Glutamatergic neuron (in vitro differentiated cells): ENCODE measurements at places on chromosomes 7 and 10. TPM values are rescaled to one million over a fixed set of nuclear protein-coding genes. Genes with fewer than 3 reads are reported as not detected.

The FOXI2 gene
- 0.17 TPM for total RNA-seq

The IFIT1 gene
- total RNA-seq: not detected

GRCh38 chr7:101819913-101820522 is 2.6 kb downstream of the CUX1 start:
- no peak for DNase-seq

DNA sequence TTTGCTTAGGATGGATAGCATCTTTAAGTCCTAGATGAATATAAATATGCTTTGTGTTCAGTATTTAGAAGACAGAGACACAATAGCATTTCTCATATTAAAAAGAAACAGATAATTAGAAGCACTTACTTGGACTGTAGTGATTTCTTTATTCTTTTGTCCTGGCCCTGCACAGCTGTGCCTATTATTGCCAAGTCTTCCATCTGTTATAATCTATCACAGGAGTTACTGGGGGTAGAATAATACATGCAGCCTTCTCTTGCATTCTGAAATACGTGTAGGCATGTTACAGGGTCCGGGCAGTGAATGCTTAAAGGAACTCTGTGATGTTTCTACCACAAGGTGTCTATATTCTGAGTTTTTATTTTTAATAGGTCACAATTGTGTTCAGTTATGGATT is 461.5 kb upstream of the COBL start:
- no peak for DNase-seq

DNA sequence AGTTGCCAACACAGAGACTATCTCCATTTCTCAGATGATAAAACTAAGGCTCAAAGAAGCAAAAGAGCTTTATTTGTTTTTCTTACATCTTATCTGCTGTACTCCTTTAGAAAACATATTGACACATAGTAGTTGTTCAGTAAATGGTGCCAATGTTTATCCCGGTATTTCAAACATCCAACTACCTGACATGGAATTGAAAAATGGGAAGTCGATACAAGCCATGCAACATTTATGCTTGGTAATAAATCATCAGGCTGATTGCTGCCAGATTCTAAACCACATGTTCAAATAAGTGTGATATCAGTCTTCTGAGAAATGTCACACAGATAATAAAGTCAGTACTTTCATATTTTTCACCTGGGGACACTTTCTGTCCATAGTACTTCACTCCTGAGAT is 65.8 kb upstream of the C10orf120 start:
- DNase-seq: no peak

GRCh38 chr7:84362828-84363227 is 168.2 kb upstream of the SEMA3A start:
- no peak for DNase-seq

The NEUROG3 gene
- not detected for total RNA-seq

DNA sequence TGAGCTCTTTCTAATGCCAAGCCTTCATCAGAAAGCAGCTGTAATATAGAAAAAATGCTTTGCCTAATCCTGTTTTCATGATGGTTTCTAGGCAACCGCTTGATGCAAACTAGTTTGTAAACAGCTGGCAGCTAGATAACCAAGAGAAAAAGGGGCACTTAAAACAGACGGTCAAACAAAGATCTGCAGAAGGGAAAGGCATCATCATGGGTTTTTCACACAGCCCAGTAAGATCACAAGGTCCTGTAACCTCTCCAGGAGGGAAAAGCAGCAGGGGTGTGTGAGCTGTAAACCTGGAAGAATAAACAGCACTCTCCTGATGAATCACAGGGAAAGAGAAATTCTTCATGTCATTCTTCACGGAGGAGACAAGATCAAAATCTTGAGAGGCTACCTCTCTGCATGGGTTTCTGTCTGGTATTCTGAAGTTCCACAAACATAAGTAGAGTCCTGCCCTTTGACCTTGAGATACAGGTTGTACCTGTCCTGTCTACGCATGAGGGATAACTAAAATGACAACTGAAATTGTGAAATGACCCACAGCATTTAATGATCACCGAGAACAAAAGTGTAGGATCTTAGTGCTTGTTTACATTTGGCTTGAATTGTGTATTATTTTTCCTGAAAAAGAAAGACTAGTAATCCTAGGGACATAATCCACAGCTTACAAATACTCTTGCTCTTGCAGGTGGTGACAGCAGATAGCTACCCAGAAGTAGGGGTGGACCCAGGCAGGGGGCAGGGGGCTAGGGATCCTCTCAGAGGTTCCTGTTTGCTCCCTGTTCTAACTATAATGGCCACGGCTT is 48.0 kb downstream of the CREB3L2 start:
- DNase-seq: no peak

The BNIP3 gene
- 56.4 TPM for total RNA-seq

GRCh38 chr10:11886138-11886474 is 63.0 kb downstream of the PROSER2 start:
- DNase-seq: no peak

The BAG3 gene
- total RNA-seq: 15.7 TPM

- DNase-seq: no peak
Observed at GRCh38 chr10:37067576-37067975, 57.8 kb upstream of the ANKRD30A start.

The ANKRD61 gene
- total RNA-seq: not detected
